GM20000 (cell line): ENCODE measurements at places on chromosomes 3 and 15.

- no peak for DNase-seq
Measured at GRCh38 chr3:140794507-140794906, 116.6 kb downstream of the TRIM42 start.

DNA sequence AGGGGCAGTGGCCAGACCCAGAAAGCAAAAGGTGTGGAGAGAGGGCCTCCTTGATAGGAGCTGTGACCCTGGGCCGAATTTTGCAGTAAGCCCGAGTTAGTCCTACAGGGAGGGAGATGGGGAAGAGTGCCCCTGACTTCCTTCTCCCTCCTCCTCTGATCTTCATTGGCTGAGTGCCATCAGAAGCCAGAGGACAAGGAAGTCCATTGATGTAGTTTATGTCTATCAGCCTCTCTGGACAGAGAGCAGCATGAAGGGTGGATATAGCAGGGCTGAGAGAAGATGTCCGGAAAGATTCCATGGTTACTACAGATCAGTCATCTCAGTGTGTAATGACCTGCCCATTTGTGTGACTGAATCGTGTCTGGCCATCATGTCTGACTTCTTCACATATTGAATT is 102.5 kb upstream of the FAM3D start:
- no peak for DNase-seq

DNA sequence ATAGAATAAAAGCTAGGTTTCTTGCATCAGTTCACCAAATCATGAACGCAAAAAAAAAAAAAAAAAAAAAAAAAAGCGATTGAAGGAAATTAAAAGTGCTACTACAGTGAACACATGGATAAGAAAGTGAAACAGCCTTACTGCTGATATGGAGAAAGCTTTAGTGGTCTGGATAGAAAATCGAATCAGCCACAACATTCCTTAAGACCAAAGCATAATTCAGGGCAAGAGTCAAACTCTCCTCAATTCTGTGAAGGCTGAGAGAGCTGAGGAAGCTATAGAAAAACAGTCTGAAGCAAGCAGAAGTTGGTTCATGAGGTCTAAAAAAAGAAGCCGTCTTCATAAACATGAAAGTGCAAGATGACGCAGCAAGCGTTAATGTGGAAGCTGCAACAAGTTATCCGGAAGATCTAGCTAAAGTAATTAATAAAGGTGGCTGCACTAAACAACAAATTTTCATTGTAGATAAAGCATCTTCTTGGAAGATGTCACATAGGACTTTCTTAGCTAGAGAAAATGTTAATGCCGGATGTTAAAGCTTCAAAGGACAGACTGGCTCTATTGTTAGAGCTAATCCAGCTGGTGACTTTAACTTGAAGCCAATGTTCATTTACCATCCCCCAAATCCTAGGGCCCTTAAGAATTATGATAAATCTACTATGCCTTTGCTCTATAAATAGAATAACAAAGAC is 19.2 kb downstream of the P3H2 start:
- DNase-seq: no peak

GRCh38 chr15:28881600-28881999 is 4.2 kb upstream of the APBA2 start:
- no peak for DNase-seq

DNA sequence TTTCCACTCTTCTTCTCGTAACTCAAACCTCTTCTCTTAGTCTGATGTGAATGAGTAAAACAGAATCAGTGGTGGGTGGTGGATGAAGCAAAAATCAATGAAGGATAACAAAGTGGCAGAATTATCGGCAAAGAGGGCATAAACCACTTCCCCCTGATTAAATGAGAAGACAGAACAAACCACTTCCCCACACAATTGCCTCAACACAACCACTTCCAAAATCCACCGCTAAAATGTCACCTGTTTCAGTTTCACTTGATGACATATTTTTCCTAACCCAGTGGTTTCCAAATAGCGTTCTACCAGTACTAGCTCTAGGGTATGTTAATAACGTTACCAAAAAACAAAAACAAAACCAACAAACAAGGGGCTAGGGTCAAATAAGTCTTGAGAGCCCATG is 478.7 kb upstream of the WNT5A start:
- no peak for DNase-seq

- no peak for DNase-seq
Measured at GRCh38 chr3:160556141-160556540, 9.2 kb downstream of the KPNA4 start.

DNA sequence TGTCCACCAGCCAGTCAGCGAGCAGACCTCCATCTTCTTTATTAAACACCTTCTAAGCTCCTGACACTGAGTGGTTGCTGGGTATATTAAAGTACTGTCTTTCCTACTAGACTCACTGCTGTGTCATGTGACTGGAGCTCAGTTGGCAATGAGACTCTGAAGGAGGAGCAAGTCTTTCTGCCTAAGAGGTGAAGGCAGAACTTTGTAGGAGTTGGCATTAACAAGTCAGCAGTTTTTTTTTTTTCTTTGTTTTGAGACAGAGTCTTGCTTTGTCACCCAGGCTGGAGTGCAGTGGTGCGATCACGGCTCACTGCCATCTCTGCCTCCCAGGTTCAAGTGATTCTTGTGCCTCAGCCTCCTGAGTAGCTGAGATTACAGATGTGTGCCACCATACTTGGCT is 62.2 kb downstream of the ABHD5 start:
- DNase-seq: no peak

- no peak for DNase-seq
Measured at GRCh38 chr3:29822071-29822470, 541.2 kb downstream of the RBMS3 start.

DNA sequence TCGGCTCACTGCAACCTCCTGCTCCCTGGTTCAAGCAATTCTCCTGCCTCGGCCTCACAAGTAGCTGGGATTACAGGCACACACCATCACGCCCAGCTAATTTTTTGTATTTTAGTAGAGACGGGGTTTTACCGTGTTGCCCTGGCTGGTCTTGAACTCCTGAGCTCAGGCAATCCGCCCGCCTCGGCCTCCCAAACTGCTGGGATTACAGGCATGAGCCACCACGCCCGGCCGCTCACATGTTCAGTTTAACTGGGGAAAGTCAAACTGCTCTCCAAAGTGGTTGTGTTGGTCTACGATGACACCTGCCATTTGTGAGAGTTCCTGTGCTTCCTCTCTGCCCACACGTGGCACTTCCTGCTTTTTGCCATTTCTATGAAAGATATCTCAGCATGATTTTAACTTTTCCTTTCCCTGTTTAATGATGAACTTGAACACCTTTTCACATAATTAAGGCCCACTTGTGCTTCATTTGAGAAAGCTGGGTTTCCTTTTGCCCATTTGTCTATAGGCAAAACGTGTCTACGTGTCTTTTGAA is 877 bp upstream of the GP5 start:
- DNase-seq: peak; percentile 12

GRCh38 chr15:52016316-52016715 is 2.7 kb upstream of the MAPK6 start:
- DNase-seq: no peak

DNA sequence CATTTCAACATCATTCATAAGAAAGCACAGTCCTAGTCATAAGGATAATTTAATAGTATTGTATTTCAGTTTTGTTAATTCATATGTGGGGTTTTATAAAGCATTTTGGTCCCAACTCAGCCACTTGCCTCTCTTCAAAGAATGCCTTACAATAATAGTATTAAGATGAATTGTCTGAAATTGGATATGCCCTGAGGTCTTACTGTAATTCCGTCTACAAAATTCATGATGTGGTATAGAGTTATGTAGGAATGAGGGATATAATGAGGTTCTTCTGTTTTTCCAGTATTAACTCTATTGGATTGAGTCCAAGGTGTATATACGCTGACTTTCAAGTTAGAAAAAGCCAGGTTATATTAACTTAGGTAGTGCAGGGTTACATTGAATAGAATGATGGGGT is 177.0 kb downstream of the GOLIM4 start:
- DNase-seq: no peak

DNA sequence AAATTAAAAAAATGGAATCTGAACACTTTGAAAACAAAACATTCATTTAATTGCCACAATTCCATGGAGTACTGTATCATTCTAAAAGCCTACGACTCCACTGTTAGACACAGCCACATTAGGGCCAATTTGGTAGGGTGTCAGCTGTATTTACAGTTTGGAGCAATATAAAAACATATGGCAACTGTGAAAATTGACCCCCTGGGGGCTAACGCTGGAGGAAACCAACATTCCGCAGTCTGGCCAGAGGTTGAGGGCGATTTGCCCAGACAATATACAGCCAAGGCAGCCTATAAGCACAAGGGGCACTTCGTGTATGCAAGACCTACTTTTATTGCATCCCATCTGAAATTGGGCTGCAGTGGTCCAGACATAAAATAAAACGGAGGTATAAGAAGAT is 476.5 kb upstream of the WNT5A start:
- no peak for DNase-seq

GRCh38 chr3:32296251-32297204 is 58.0 kb downstream of the CMTM8 start:
- DNase-seq: peak; percentile 71

DNA sequence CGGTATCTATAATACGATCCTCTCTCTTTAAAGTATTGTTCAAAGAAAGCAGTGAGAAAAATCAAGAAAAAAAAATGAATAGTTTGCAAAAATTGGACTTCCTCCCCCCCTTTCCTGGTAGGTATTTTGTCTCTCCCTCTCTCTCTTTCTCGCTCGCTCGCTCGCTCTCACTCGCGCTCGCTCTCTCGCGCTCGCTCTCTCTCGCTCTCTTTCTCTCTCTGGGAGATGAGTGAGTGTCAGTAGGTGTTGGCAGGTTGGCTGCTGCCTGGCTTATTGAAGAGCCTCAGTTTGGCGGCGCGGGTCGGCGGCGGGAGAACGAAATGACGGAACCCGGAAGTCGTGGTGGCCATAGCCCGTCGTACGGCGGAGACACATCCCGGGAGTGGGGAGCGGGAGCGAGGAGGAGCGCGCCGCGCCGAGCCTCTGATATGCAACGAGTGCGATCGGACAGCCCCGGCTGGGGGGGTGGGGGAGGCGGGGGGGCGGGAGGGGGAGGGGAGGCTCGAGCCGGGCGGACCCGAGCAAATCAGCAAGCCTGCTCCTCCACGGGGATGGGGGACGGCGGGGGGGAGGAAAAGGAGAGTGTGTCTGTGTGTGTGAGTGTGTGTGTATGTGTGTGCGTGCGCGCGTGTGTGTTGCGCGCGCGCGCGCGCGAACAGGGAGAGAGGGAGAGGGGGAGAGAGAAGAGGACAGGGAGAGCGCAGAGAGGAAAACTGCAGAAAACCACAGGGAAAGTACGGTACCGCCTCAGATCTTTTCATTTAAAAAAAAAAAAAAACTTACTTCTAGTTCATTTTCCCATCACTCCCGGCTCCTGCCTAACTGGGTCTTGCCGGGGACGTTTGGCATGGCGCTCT is at the start of gene MEIS2:
Gene MEIS2 (minus strand): TSS at position 441 of the 857 bp plus-strand sequence. CDS start 1,083 bp downstream, outside the sequence.
- peak; percentile 85 for DNase-seq

DNA sequence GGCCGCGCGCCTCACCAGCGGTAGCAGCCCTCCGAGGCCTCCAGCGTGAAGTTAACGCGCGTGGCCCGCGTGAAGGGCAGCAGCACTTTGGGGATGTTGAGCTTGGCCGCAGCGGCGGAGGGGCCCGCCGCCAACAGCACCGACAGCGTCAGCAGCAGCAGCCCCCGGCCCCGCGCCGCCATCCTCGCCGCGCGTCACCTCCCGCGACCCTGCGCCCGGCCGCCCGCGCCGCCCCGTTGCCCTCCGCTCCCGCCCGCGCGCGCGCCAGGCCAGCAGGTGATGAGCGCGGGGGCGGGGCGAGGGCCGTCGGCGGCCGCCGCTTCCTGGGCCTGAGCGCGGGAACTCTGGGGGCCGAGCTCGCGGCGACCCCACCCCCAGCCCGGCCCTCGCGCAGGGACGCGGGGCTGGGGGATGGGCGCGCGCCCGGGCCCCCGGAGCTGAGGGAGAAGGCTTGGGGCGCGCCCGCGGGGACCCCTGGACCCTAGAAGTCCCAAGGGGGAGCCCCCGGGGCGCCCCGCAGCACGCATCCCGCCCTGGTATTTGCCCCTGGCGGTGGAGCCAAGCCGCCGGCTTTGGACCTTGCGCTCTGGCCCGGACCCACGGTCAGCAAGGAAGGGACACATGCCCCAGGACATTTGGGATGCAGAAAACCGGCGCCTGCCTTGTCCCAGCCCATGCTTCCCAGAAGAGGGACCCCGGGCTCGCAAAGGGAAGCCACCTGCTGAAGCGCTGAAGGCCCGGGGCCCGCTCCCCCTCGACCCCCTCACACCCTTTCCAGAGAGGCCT is at the start of gene NUP210:
Gene NUP210 (minus strand): TSS at position 278 of the 786 bp plus-strand sequence. CDS start 96 bp downstream, at position 182.
- DNase-seq: peak; percentile 95

DNA sequence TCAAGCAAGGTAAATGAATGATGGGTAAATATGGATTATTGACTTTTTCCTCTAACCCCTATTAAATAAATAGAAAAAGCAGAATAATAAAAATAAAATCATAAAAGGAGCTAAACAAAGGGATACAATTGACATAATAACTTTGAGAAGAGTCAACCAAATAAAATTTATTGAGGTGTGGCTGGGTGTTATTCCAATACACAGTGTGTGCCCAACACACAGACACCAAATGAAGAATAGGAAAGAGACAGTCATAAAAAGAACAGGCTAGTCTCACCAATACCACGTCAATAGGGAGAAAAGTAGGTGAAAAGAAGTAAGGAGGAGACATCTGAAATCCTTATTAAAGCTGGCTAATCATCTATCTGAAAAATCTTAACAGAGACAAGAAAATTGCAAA is 127.1 kb downstream of the ZBBX start:
- no peak for DNase-seq

- no peak for DNase-seq
Measured at GRCh38 chr15:75174729-75175128, 27.0 kb upstream of the C15orf39 start.

DNA sequence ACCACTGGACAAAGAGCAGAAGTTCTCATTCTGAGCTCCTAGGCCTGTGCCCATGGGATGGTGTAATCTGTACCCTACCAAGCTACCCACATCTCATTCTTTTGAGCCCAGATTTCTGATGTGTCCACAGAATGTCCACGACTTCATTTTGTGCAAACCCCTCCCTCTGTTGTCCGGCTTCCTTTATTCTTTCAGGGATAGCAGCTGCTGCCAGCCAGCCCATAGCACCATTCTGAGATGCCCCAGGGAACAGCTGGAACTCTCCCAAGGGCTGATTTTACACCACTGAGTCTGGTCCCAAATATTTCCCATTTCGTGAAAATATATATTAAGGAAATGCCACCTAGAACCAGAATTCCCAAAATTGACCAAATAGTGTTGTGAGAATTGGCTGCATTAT is 236.6 kb downstream of the SATB1 start:
- no peak for DNase-seq

DNA sequence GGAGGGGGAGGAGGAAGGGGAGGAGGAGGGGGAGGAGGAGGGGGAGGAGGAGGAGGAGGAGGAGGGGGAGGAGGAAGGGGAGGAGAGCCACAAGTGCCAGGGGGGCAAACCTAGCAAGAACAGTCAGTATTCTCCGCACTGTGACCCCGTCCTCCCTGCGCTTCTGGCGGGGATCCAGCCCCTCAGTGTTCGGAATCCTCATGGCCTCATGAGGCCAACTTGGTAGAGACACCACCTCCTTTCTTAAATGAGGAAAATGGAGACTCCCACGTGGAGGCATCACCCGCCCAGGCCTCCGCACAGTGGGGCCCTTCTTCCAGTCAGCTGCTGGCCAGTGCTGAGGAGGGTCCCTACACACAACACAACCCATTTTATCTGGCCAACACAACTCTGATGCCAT is 163.4 kb downstream of the XXYLT1 start:
- no peak for DNase-seq

GRCh38 chr15:63044645-63045464 is 2.3 kb downstream of the TPM1 start:
- peak; percentile 27 for DNase-seq

- DNase-seq: no peak
Measured at GRCh38 chr15:94272251-94272898, 41.0 kb downstream of the MCTP2 start.

- DNase-seq: no peak
Measured at GRCh38 chr15:33515121-33515520, 204.4 kb downstream of the RYR3 start.

- no peak for DNase-seq
Measured at GRCh38 chr3:73828348-73828747, 203.6 kb upstream of the PDZRN3 start.
